ENCODE measurements at places on chromosomes 1 and 21.

GRCh38 chr1:203083463-203083921, 2.3 kb downstream of the MYOG start:
- no peak for DNase-seq

DNA sequence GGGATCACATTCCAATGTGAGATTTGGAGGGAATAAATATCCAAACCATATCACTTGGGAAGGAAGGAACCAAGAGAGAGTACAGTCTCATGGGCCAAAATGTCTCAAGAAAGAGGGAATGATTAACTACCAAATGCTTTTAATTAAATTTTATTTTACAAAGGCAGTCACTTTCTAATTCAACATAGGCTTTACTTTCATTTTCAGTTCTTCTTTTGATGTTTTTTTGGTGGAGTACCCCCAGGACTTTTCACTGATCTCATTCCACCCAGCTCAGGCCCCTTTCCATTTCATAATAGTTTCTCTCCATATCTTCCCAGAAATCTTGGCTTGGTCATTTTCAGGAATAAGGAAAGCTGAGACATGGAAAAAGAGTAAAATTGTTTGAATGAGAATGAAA, 5.1 kb upstream of the SLAMF7 start:
- no peak for DNase-seq

DNA sequence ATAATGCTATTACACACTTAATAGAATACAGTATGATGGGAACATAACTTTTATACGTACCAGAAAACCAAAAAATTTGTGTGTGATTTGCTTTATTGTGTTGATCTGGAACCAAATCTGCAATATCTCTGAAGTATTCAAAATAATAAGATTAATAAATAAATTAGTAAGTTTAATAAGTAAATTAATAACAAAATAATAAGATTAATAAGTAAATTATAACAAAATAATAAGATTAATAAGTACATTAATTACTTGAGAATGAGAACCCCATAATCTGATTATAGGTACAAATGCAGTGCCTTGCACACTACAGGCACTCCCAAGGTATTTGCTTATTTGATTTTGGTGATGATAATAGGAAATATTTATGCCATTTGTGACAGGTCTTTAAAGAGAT, 267.4 kb downstream of the ZNF326 start:
- no peak for DNase-seq

GRCh38 chr1:112359961-112360767, 35.9 kb upstream of the CTTNBP2NL start:
- no peak for DNase-seq

- no peak for DNase-seq
These were observed 77.3 kb upstream of the AKT3 start for GRCh38 chr1:243927381-243927780.
